ENCODE measurements at places on chromosomes 1 and 21.

- no peak for DNase-seq
Observed at GRCh38 chr21:45179568-45180245, 105.3 kb downstream of the ADARB1 start.

GRCh38 chr1:119659628-119660027 is 11.6 kb upstream of the ZNF697 start:
- DNase-seq, result no peak

- no peak for DNase-seq
Observed at GRCh38 chr21:15277466-15277865, 212.7 kb upstream of the NRIP1 start.

DNA sequence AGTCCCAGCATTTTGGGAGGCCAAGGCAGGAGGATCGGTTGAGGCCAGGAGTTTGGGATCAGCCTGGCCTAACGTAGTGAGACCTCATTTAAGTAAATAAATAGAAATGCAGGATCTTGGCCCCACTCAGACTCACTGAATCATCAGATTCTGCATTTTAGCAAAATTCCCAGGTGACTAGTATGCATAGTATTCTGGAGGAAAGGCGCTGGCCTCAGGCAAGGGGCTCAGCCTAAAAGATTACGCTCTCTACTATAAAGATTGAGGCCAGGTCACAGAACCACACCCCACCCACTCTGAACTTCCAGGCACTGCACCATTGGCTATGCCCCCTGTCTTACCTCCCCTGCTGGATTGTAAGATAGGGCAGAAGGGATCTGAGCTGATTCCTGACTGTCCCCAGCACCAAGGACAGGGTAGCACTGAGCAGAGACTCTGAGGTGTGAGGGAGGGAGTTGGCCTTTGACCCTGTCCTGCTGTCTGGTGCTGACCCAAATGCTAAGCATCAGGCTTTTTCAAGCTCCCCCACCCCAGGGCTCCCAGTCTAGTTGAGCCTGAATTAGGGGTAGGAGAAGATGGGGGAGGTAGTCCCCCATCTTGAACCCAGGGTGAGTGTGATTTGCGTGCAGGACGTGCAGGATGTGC is 2.7 kb downstream of the FOXE3 start:
- DNase-seq, result no peak

GRCh38 chr1:63913533-63913932 is 139.7 kb downstream of the ROR1 start:
- DNase-seq, result no peak

DNA sequence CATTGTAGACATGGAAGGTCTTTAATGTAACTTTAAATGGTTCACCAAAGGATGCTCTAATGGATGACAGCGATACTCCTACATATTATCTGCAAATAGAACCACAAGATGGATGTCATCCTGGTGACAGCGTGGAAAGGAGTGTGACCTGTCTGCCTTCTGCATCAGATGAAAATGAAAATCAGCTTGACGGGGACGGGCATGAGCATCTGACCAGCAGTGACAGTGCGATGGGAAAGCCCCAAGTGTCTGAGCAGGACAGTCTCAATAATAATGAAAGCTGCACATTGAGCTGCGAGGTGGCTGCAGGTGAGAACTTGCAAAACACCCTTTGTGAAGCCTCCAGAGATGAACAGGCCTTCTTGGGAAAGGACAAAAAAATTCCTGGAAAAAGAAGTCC is 25.2 kb downstream of the CNST start:
- no peak for DNase-seq

- DNase-seq, result no peak
Observed at GRCh38 chr1:161290779-161291178, 19.0 kb downstream of the MPZ start.

DNA sequence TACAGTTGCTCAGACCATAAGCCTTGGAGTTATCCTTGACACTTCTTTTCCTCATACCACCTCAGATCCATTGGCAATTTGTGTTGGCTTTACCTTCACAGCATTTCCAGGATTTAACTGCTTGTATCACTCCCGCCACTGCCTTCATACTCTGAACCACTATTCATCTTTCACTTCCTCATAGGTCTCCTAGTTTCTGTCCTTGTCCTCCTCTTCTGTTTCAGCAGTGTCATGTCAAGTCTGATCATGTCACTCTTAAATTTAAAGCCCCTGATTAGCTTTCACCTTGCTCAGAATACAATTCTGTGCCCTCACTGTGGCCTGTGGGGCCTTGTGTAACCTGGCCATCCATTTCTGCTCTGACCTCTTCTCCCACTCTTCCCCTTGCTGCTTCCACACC is 34.7 kb upstream of the C1orf115 start:
- DNase-seq, result no peak

- DNase-seq, result peak; percentile 8
Observed at GRCh38 chr1:149917571-149918144, at the start of gene SV2A. TSS of gene SV2A (minus strand) at chr1:149917844. CDS start at chr1:149913840, 4,004 bp downstream.

DNA sequence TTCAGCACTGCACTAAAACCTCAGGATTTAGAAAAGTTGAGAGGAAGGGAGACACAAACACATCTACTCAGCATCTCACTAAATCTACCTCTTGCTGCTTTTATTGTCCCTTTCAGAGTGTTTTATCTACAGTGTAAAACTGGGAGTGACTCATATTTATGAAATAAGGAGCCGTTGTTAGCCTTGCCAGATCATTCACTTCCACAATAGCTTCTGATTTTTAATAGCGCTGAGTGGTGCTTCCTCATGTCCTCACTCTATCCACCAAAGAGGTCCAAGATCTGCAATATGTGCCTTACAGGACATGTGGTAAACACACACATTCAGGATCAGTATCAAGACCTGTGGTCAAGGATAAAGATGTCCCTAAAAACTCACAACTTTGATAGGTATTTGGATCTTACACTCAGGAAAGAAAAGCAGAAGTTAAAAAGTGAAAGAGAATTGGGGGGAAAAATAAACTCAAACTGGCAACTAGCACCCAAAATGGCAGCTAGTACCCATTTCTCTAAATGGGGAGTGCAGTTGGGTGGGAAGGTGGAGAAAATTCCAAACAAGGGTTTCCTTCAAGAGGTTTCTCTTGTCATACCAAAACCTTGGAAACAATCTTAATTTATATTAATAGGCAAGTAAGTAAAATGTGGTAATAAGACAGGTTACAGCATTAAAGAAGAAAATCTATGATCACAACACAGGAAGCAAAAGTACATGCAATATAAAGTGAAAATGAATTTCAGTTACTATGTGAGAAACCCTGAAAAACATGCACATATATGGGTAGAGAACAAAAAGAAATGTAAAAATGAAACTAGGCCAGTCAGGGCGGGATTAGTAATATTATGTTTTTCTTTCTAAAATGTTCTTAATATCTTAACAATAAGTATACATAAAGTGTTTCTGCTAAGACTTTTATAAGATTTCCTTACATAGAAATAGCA is 15.9 kb downstream of the DUSP10 start:
- no peak for DNase-seq

DNA sequence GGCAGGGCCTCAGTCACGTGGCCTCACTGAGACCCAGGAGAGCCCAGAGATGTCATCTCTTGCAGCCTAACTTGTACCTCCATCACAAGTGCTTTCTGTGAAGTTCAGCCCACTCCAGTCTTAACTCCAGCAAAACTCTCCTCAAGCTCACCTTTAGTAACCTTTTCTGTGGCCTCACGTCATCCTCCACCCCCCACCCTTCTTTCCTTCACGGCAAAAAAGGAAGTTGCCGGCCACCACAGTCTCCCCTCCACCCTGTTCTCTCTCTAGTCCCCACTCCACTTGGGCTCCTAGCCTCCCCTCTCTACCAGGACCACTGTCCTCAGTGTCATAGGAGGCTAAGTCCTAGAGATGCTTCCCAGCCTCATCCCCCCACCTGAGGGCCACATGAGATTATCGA is 106.9 kb downstream of the LACTBL1 start:
- DNase-seq, result no peak

GRCh38 chr1:156726549-156727226 is 1.6 kb upstream of the METTL25B start:
- peak; percentile 39 for DNase-seq

GRCh38 chr1:39081271-39082009 is 55.3 kb downstream of the NDUFS5 start:
- DNase-seq, result no peak

DNA sequence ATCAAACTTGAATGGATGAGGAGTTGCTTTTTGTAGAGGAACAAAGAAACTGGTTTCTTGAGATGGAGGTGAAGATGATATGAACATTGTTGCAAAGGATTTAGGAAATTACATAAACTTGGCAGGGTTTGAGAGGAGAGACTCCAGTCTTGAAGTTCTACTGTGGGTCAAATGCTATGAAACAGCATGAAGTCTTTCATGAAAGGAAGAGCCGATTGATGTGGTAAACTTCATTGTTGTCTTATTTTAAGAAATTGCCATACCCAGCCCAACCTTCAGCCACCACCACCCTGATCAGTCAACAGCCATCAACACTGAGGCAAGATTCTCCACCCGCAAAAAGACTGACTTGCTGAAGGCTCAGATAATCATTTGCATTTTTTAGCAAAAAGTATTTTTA is 52.2 kb downstream of the SIPA1L2 start:
- no peak for DNase-seq

DNA sequence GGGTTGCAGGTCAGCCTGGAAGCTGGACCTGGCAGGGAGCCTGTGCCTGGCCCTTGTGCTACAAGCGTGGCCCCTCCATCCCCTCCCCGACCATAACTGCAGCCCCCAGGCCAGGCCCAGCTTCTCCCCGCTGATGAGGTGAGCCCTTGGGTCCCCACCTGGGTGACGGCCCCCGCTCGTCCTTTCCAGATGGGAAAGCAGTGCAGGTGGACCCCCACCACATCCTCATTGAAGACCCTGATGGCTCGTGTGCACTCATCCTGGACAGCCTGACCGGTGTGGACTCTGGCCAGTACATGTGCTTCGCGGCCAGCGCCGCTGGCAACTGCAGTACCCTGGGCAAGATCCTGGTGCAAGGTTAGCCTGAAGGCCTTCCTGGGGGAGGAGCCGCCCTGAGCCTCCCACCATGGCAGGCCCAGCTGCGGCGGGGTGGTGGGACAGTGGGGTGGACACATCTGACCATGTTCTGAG is 56.9 kb downstream of the TRIM11 start:
- DNase-seq, result no peak

DNA sequence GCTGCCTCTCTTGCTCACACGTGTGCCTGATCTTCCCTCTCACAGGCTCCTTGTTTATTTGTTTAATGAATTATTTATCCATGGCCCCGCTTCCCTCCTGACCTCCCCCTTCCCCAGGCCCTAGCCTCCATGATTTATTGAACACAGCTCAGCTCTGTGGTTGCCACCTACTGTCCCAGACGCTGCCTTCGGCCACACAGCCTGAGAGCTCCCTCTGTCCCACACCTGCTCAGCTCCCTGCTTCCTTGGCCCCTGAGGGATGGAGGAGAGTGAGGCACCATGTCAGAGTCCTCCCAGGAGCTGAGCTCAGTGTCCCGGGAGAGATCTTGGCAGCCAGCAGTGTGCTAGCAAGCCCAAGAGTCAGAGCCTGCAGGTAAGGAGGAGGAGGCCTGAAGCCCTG is 3.1 kb upstream of the EFNA3 start:
- DNase-seq, result no peak

- DNase-seq, result no peak
Observed at GRCh38 chr1:232570007-232570406, 59.9 kb downstream of the SIPA1L2 start.

DNA sequence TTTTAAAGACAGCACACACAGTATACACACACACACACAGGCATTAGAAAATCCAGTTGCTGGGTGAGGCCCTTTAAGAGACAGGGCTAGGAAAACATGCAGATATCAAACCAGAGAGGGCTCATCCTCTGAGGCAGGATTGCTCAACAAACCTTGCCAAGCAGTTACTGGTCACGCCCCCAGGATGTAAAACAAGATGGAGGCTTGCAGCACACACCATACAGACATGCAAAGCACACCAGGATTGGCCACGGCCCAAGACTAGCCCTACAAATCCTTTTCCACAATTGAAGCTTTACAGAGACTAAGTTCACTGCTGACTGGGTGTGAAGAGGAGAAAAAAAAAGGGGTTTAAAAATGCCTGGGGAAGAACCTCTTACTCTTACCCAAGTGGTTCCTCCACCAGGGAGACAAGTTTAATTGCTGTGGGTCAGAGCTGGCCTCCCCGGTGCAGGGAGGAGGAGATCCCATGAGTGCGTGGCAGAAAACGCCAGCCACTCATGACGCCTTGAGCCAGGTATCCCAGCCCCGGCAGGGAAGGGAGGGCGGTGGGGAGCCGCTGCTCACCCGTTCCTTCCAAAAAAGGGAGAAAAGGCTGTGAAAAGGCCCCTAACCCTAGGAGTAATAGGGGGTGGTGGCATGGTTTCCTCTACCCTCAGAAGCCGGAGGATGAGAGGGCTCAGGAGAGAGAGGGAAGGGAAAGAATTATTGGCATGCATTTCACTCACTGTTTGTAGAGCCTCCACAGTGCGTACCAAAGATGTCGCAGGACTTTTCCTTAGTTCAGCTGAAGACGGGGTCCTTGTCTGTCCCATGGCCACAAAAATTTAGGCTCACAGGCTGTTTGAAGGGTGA is 594.6 kb upstream of the ZP4 start:
- no peak for DNase-seq

DNA sequence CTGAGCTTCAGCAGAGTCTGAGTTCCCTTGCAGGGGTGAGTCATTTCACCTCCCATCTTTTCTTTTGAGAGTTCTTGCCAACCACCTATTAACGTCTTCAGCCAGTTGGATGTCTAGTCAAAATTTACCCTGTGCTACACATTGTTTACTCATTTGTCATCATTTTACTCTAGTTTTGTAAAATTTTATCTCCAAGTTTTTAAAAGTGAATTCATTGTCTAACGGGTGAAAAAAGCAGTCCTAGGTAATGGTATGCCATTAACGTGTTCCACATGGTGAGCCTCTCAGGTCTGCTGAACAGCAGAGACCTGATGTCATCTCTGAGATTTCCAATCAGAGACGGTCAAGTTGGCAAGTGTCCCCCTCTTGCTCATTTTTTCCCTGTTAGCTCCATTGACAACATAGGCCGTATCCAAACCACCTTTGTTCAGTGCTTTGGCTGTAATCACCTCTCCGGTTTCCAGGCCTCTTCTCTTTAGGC is 85.4 kb downstream of the TBX15 start:
- DNase-seq, result no peak

DNA sequence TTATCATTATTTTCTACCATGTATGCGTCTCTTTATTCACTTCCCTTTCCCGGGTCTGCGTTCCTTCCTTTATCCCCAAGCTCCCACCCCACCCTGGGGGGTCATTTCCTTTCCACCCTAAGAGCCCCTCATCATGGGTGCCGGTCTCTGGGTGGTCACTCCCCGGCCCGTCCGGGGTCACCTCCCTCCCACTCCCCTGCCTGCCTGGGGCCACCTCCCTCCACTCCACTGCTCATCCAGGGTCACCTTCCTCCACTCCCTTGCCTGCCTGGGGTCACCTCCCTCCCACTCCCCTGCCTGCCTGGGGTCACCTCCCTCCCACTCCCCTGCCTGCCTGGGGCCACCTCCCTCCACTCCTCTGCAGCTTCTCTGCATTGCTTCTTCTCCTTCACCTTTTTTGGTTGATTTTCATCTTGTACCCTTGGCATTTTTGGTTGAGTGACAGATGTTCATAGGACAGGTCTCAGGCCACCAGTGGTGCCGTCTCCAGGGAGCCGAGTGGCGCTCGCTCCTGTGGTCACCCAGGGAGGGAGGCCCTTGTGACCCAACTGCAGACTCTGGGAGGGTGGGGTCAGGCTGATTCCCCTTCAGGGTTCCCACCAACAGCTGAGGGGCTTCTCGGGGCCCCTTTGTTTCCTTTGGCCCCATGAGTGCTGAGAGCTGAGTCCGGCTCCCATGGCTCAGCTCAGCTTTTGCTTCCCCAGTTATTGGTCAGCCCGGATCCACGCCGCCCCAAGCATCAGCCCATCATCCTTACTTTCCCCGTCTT is 48.6 kb upstream of the PCBP3 start:
- DNase-seq, result peak; percentile 22

- DNase-seq, result peak; percentile 93
Observed at GRCh38 chr1:25562101-25562927, 18.9 kb downstream of the LDLRAP1 start.

Data from CD8-positive, alpha-beta memory T cell (primary cell).